Calu3 (cell line): ENCODE measurements at places on chromosomes 2 and 18. TPM values are rescaled to one million over a fixed set of nuclear protein-coding genes. Genes with fewer than 3 reads are reported as not detected.

CFAP65 gene
- total RNA-seq, result 0.68 and 1.3 TPM in 2 replicates

TET3 gene
- 23.3 and 24.4 TPM in 2 replicates for total RNA-seq

DNA sequence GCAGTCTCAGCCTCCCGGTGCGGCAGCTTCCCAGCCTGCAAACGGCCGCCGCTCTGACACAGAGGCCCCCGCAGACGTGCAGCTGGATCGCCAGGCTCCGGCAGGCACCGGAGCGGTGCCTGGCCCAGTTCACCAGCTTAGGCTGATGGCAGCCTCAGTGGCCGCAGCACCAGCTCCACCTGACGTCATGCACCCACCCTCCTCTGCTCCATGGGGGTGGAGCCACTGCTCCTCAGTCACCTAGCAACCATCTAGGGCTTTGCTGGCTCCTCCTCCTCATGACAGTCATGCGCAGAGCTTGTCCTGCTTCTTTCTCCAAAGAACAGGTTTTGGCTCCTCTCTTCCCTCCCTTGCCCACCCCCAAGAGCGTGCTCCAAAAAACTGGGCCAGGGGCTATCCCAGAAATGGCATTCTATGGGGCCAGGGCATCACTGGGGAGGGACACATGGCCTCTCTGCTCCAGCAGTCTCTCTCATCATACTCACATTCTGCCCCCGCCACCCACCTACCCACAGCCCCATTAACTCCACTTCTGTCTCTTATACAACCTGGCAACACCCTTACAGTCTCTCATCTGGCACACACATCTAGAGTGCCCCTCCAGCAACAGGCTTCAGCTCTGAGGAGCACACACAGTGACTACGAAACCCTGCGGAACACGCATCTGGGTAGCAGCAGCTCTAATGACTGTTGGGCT is 5.5 kb downstream of the DCTN1 start:
- DNase-seq, result no peak

DNA sequence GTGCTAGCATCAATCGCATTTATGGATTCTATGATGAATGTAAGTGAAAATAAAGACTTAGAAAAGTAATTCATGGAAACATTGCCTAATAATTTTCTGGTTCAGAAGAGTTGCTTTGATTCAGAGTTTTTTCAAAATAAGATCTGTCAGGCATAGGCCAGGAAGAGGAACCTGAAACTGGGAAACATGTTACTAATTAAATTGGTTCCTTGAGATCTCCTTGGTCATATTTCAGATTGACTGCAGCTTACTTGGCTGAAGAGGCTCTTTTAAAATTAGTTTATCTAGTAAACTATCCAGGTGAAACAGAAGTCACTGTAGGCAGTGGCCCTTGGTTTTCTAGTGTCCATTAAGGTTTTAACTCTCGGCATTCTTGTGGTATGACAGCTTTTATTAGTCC is 27.4 kb downstream of the PPP1CB start:
- DNase-seq, result no peak

GRCh38 chr2:9017411-9017810 is 13.9 kb upstream of the MBOAT2 start:
- no peak for DNase-seq

DNA sequence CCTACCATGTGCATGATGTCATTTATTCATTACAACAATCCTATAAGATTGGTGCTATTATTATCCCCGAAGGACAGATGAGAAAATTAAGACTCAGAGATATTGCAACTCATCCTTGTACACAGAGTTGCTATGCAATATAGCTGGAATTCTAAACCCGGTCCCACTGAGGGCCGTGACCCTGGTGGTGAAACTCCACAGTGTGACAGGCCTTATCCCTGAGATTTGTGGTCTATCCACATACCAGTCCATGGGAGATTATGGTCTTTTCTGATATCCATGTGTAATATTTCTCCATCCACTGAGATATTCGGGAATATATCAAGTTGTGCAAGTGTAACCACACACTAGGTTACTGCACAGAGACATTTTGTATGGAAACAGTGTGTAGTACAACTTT is 305.2 kb downstream of the TXNL1 start:
- DNase-seq, result no peak

DNA sequence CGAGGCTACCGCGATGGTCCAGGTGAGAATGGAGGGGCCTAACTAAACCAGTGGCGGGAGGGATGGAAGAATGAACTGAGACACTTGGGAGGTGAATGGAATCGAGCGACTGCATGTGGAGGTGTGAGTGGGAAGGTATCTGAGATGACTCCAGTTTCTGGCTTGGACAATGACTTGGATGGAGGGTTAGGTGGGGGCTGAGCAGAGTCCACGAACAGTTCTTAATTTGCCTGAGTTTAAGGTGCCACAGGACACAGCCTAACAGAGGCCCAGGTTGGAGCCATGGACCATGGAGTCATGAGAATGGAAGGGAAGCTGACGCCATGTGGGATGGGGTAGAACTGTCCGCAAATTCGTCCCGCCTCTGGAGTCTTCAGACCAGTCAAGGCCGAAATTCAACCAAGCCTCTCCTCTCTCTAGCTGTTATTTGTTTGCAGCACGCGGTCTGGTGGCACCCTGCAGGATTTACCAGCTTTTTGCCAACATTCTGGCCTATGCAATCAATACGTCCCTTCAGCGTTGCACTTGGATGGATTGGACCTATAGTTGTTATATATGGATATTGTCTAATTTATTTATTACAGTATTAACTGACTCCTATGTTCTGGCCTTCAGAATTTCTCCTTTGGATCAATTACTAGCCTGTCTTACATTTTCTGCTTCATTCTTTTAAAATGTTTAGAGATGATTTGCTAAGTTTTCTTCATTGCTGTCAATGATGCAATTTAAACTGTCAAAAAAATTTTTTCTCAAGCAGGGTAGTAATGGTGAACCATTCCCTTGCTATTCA is 940 bp upstream of the BOLA3 start:
- DNase-seq, result no peak

DNA sequence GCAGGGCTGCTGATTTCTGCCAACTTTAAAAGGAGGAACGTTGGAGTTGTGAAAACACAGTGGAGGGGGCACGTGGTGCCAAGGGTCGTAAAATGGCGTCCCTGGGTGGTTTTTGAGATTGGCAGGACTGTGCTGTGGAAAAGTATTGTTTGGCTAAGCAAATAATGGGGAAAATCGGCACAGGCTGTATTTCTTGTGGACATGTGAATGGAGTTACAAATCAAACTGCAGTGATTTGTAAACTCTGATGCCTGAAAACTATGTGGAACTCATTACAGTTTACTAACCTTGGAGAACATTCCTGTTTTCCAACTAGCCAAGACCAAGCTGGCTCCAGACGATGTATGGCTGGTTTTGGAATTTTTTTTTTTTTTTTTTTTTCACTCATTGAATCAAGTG is 68.7 kb downstream of the KCTD1 start:
- no peak for DNase-seq

DNA sequence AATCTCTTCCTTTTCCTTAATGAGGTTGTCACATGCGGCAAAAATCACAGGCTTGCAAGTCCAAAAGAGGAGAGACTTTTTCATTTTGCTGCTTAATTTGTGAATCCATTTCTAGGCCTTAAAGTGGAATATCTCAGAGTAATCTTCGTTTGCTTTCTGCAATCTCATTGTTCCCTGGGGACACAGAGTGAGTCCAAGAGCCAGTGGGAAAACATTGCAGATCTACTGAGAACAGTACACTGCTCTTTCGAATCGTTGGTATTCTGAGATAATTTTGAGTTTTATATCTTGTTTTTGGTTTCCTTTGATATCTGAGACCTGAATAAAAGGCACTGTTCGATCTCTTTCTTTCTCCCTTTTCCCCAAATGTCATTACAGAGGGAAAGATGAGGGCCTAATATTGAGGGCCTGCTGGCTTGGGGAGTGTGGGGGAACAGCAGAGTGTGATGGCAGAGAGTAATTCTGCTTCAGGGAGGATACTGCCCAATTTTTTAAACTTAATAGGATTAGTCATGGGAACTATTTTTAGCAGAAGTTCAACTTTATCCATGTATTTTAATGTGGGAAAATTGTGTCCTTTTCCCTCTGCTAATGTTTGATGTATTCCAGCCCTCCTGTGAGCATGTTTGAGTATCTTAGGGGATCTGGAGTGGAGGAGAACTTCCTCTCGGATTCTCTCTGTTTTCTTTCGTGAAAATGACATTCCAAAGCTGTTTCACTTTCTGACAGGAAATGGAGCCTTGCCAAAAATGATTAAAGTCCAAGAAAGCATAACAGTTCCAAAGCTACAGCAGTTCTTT is 418.2 kb upstream of the ZEB2 start:
- no peak for DNase-seq

GRCh38 chr2:122145856-122146255 is 390.4 kb downstream of the TSN start:
- DNase-seq, result no peak

DNA sequence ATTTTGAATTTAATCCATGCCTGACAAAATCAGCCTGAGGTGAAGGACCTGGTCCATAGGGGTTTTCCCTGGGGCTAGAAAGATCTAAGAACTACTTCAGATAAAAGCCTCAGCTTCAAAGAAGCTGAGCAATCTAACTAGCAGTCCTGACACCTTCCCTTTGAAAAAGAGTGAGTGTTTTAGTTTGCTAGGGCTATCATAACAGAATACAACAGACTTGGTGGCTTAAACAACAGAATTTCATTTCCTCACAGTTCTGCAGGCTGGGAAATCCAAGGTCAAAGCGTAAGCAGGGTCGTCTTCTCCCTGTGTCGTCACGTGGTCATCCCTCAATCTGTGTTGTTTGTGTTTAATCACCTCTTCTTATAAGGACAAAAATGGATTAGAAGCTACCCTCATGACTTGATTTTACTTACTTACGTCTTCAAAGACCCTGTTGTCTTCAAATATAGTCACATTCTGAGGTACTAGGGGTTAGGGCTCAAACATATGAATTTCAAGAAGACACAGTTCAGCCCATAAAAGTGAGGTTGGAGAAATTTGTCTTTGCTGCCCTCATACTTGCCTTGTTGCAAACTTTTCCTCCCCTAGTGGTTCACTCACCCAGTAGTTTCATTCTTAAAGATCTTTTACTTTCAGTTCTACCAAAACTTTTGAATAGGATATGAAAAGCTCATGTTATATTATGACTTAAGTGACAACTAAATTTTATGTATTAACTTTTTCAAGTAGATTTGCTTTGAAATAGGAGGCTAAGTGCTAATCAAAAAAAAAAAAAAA is 673.8 kb downstream of the ARHGAP15 start:
- no peak for DNase-seq

DNA sequence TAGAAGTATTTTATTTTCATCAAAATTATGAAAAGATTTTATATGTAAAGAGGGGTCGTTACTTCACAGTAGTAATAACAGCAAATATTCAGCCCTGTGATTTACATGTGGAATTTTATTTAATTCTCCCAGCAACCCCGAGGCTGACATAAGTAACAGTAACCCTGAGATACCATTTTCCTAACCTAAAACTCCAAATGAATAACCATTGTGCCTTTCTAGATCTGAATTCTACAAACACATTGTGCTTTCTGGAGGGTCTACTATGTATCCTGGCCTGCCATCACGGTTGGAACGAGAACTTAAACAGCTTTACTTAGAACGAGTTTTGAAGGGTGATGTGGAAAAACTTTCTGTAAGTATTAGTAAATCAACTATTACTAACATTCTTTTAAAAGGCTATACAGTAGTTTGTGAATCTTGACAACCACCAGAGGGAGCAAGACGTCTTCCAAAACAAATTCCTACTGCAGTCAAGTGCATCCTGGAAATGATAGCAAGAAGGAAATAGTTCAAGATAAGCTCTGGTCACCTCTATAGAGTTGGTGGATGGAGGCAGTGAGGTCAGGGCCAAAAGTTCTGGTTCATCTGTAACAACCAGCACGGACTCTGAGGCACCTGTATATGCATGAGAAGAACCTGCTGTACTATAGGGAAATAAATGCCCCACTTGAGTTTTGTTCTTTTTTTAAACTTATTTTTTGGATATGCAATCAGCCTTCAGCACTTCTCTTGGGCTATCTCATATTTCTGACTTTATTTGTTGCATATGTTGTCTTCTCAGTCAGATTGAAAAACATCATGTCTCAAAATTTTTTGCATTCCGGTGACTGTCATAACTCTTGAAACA is 37.4 kb downstream of the ACTR2 start:
- DNase-seq, result peak; percentile 43

GRCh38 chr18:35143622-35144596 is 96.9 kb upstream of the ZNF397 start:
- peak; percentile 60 for DNase-seq

GRCh38 chr18:74652392-74652988 is 54.8 kb downstream of the ZNF407 start:
- DNase-seq, result peak; percentile 10

DNA sequence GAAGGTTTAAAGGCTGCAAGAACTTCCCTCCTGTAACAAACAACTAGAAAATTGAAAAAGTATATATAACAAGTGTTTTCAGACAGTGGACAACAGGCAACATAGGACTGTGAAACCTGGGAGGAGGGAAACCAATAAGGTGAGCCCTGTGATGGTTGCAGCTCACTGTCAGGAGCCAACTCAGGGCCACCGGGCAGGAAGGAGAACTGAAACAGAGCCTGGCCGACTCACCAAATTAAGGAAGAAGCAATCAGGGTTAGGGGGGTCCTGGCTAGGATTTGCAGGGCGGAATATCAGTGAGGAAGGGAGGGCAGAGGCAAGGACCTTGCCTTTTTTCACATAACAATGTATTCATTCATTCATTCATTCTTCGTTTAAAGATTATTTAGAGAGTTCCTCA is 21.8 kb upstream of the CNRIP1 start:
- no peak for DNase-seq

GRCh38 chr2:85892216-85892944 is 3.6 kb upstream of the ST3GAL5 start:
- no peak for DNase-seq

- no peak for DNase-seq
These were observed 92.1 kb downstream of the ATL2 start for GRCh38 chr2:38284971-38285370.

DNA sequence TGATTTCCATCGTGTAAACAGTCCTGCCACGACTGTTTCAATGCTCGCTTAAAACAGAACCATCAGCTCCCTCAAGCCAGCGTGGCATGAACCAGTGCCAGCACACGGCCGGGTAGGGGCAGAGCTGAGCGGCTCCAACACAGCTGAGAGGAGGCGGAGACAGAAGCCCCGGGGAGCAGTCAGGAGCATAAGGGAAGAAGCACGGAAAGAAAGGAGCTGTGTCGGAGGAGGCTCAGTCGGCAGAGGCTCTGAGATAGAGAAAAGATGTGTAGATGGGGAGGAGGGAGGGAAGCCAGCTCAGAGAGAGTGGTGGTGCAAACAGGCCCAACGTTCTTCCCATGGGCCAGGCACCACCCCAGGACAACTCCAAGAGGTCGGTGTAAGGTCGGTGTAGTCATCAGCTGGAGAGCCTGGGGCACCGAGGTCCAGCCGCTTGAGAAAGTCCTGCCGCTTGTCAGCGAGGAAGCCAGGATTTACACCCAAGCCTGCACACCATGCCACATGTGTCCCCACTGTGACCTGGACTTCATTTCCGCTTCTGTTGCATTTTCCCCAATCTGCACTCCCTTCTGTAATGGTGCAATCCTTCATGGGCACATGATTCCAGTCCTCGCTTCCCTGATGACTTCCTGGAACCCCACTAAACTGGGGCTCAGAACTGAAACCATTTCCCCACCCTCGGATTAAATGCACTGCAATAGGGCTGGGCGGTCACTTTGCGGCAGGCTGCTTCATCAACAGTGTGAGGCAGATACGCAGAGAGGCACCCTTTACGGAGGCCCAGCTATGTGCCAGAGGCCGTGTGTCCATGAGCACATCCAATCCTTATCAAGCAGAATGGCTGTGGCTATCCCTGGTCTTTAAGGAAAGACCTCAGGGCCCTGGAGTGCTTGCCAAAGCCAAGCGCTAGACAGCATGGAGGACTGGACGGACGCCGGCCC is 43.5 kb downstream of the CYP27C1 start:
- no peak for DNase-seq

GRCh38 chr2:105738658-105739241 is 6.0 kb upstream of the NCK2 start:
- DNase-seq, result no peak
